ENCODE measurements at places on chromosomes 2 and 18. TPM values are rescaled to one million over a fixed set of nuclear protein-coding genes. Genes with fewer than 3 reads are reported as not detected.

Gene IL1RL2
- total RNA-seq = not detected

Gene TBR1
- 0.02 TPM for total RNA-seq

Gene PECR
- total RNA-seq = 10.0 TPM

Gene AQP12B
- total RNA-seq = not detected

DNA sequence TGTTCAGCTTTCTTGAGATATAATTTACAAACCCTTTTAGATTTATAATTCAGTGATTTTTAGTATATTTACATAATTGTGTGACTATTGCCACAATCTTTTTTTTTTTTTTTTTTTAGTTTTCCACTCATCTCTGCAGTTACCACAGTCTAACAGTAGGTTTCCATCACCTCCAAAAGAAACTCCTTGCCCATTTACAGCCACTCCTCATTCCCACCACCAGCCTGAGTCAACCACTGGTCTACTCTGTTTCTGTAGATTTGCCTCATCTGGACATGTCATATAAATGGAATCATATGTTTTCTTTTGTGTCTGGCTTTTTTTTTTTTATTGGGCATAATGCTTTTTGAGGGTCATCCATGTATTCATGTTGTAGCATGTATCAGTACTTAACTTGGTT is 16.1 kb downstream of the MTX2 start:
- DNase-seq = no peak

DNA sequence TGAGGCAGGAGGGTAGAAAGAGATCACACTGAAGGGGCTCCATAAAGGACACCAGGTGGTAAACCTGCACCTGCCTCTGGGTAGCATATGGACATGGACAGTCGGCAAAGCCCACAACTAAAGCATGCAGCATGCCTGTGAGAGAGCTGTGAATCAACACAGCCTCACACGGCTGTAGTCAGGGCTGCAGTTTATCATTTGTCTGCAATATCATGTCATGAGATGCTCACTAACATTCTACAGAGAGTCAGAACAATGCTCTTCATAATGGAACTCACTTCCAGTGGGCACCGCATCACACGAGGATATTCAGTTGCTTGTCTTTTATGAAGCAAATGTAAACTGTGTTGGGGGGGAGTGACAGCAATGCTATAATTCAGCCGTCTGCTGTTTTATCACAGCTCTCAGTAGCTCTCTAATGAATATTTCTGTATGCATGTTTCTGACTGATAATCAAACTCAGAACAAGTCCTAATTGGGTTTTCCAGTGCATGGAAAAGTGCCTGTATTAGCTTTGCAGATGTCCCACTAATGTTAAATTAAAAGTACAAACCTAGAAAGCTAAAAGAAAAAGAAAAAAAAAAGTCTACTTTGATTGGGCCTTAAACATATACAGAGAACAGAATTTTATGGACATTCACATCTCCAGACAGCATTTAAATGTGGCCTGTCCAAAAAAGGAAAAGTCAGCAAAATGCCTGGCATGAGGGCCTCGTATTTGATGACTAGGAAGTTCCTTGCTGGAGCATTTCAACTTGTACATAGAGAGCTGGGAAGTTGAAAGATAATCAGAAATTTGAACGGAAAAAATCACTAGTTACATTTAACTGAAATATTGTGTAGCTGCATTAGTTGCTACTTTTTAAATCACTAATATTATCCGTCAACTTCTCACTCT is 406.1 kb upstream of the SOX11 start:
- DNase-seq = no peak

GRCh38 chr2:47354013-47354847 is 48.7 kb upstream of the MSH2 start:
- no peak for DNase-seq

DNA sequence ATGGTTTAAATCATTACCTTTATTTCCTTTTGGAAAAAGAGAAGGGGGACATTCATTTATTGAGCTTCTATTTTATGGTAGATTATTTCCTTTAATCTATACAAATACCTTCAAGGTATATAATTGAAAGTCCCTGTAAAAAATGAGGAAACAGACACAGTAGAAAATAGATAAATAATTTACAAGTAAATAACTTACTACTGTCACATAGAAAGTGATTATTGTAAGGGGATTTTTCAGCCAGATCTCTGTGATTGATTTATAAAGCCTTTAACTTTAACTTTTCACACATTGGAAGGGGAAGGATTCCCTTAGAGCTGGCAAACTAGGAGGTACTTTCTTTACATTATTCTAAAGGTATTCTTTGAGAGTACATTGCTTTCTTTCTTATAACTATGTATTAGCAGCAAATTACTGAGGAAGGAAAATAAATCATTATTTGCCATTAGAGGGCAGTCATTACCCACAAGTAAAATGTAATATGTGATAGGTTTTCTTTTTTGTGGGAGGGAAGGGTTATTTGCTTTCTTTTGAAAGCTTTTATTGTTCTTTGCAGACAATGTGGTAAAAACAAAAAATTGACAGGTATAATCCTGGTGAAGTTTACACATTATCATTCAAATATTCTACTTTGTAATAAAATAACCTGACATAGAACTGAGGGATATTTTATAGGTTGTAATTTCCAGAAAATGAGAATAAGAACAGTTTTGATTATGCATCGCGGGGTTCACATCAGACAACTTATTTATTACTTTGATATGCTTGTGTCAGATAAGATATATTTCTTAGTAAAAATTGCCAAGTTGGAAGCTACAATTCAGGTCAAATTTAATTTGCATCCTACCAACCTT is 24.8 kb upstream of the RPE start:
- no peak for DNase-seq

DNA sequence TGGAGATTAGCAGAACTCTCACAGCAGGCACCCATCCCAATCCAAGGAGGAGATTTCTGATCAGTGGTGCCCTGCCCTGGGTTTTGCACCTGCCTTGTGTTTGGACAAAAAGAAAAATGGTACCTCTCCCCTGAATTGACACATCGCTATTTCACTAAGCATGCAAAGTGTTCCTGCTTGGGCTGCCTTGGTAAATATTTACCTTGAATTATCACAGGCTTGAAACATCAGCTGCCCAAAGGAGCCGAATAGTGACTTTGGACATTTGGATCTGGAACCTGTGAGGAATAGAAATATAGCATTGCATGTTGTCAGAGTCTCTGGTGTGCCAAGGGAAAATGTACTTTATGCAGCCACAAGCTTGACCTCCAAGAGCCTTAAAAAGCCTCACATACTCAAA is 926.4 kb upstream of the FANCL start:
- no peak for DNase-seq

DNA sequence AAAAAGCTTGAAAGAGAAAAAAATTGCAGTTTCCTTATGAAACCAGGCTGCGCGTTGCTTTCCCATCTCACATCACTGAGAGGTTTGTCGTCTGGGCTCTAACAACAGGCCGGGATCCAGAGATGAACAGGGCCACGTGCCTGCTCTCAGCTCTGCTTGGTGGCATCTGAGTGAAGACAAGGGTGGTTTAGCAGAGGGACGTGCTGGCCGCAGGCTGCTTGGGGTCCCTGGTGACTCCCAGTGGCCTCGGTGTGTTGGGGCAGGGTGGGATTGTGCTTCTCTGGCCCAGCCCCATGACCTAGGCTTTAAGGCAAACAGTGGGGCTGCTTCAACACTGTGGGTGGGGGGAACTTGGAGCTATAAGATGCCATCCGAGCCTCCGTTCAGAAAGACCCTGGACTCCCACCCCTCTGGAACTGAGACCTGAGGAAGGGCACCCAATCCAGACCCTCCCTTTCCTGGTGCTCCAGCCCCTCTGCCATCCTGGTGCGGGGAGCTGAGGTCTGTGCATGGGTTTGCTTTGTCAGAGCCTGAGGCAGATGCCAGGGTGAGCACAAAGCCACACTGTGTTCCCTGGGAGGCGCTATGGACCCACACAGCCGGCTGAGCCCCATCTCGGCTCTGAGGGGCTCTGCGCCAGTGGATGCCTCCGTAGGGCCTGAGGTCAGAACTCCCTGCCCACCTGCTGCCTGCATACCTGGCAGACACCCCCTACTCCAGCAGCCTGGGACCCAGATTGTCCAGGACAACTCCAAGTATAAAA is 18.4 kb upstream of the HPCAL1 start:
- DNase-seq = no peak

DNA sequence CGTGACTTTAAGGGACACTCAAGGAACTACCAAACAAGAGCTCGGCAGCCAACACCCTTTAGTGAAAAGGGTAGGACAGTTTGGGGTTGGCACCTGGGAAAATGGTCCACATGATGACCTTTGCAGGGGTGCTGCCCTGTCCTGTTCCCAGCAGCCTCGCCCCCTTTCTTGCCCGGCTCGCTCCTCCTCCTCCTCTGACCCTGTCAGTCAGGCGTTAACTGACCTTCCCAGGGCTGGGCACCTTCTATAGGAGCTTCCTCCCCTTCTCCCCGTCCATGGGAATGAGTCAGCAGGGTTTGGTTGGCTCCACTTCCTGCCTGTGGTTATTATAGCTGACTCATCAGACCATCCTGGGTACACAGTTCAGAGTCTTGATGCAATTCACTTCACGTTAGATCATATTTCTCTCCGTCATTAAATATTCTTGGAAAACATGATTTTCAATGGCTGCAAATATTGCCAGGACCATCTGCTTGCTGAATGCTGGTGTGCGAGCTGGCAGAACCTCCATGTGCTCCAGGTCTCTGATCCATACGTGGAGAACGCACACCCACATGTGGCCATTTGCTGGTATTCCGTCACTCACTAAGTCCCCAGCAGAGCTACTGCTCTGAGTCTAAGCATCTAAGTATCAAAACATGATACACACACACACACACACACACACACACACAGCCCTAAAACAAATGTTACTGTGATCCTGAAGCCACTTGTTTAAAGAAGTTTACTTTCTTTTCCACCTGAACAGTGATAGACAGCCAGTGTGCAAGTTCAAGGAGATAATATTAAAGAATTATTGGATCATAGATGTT is 185.0 kb downstream of the ANAPC1 start:
- DNase-seq = no peak

- no peak for DNase-seq
Measured at GRCh38 chr2:192551760-192552159, 357.0 kb upstream of the TMEFF2 start.

GRCh38 chr2:127401757-127402695 is 14.3 kb upstream of the MAP3K2 start:
- DNase-seq = no peak

- no peak for DNase-seq
Measured at GRCh38 chr2:118979152-118979861, 37.3 kb downstream of the MARCO start.

- DNase-seq = no peak
Measured at GRCh38 chr18:56112013-56112749, 524.2 kb upstream of the TCF4 start.

GRCh38 chr18:77177009-77177408 is 44.4 kb upstream of the MBP start:
- no peak for DNase-seq

GRCh38 chr2:36459725-36460137 is 104.2 kb downstream of the CRIM1 start:
- no peak for DNase-seq

- DNase-seq = no peak
Measured at GRCh38 chr2:147711031-147711430, 133.8 kb upstream of the ACVR2A start.

DNA sequence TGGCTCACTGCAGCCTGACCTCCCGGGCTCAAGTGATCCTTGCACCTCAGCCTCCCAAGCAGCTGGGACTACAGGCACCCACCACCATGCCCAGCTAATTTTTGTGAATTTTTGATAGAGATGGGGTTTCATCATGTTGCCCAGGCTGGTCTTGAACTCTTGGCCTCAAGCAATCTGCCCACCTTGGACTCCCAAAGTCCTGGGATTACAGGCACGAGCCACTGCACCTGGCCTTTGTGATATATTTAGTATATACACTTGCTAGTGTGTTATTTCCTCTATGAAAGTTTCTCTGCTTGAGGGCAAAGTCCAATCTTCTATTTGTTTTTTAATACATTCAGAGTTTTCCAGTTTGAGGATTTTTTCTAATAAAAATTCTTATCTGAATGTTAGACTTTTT is 119.3 kb downstream of the GALNT3 start:
- no peak for DNase-seq

DNA sequence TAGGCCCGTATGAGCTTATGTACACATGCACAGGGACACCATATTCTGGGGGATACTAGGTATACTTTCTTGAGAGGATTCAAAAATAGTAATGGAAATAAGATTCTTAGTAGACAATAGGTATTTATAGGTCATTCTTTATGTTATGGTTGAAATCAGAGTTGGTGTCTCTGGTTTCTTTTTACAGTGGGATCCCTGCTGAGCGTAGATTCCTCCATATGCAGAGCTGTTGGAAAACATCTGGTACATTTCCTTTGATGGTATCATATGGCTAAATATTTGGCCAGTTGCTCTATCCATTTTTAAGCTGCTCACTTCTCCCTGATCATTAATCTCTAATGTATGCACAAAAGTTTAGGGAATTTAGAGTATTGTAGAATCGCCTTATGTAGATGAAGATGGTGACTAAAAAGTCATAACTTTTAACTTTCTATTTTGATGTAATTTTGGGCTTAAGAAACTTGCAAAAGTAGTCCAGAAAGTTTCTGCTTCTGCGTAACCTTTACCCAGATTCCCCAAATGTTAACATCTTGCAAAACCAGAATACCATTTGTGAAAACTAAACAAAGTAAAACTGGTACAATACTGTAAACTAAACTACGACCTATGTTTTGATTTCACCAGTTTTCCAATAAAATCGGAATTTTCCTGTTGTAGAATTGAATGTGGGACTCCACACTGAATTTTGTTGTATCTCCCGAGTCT is 5.4 kb downstream of the ARHGAP28 start:
- no peak for DNase-seq

- no peak for DNase-seq
Measured at GRCh38 chr2:172639256-172639655, 83.4 kb downstream of the PDK1 start.

- no peak for DNase-seq
Measured at GRCh38 chr2:227886149-227886548, 14.7 kb downstream of the DAW1 start.

DNA sequence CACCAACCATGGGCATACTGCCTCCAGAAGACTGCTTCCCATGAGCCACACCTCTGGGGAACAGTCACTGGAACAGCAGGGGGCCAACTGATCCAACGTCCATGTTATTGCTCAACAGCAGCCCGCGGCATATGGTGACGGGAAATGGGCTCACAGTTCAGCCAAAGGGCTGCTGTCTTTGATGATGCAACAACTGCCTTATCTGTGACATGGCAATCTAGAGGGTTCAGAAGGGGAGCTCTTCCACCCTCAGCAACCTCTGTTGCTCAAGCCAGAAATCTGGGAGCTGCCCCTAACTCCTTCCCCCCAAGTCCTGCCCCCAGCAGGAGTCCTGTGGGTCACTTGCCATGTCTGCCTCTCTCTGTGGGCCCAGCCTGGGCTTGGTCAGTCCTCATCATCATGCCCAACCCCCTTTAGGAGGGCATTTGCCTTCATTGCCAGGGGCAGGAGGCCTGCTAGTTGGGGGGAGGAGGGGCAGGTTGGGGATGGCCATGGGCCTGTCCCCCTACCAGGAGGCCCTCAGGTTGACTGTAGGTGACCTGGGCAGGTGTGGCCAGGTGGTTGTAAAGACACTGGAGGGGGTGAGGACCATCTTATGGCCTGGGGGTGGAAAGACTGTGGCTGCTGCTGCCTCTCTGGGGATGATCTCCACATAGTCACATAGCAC is 212.9 kb downstream of the CYP26B1 start:
- DNase-seq = no peak

Data from activated B cell treated with CpG ODN at 0.5 μM for 24 hours (primary cell).